CD4-positive, alpha-beta T cell treated with Interleukin-2 at 100 ng/mL for 4 hours (primary cell): ENCODE measurements at places on chromosomes 7 and 10.

GRCh38 chr10:27391325-27391724 lies 112.8 kb upstream of the RAB18 start:
- no peak for DNase-seq

DNA sequence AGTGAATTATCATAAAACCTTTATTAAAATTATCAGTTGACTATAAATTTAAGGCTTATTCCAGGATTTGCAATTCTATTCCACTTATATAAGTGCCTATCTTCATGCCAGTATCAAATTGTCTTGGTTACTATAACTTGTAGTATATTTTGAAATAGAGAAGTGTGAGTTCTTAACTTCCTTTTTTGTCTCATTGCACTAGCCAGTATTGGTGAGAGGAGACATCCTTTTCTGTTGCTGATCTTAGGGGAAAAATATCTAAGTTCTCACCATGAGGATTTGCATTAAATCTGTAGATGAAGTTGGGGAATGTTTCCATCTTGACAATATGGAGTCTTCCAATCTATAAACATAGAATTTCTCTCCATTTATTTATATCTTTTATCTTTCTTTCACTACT lies 104.2 kb upstream of the MKI67 start:
- DNase-seq: no peak

DNA sequence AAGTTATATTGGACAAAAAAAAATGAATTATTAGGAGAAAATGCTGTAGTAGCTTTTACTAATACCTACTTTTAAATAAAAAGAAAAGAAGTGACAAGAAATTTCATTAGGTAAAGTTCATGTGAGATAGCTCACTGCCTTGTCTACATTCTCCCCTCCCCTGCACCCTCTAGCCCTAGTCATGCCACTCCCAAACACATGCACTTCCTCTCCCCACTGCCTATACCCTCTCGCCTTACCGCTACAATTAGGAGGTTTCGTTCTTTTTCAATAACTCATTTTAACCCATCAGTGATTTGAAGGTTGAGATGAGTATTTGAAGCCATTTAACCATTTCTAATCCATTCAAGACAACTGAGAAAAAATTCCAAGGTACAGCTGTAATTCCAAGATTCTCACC lies 75.3 kb downstream of the HIBADH start:
- DNase-seq: no peak

DNA sequence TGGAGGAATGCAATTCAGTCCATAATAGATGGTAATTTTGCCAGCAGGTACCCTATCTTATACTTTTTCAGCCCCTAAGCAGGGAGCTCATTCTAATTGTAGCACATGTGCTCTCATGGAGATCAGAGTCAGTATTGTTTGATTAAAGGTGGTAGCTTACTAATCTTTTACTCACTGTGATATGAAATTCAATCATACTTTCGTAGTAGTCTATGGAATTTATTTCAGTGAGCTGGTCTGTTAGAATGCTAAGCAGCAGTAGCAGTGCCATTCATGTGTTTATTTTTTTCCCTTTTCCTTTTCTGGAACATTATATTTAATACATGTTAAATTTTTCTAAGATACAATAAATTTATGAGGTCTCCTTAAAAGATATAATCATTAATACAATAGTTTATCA lies 109.0 kb downstream of the ST7 start:
- no peak for DNase-seq

DNA sequence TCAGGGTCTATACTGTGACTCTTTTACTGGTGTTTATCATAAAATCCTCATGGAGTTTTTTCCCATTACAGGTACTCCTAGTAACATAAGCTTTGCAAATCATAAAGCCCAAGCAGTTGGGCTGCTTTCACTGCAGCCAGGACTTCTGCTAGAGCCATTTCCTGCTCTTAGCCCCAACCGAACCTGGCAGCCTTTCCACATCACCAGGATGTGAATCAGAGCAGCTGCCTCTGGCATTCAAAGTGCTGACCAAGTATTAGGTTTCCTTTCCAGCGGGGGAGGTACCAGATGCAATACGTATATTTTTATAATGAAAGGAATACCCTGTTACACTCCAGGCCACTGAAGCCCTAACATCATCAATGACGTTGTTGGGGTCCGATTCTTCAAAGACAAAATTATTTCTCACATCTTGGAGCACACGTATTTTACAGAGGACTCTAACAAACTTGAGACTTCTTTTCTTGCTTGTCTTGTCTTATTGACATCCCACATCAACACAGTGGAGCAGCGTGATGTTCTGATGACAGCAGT lies 3.6 kb upstream of the HTR5A start:
- DNase-seq: no peak

GRCh38 chr10:122464586-122464985 lies 3.2 kb downstream of the HTRA1 start:
- no peak for DNase-seq

DNA sequence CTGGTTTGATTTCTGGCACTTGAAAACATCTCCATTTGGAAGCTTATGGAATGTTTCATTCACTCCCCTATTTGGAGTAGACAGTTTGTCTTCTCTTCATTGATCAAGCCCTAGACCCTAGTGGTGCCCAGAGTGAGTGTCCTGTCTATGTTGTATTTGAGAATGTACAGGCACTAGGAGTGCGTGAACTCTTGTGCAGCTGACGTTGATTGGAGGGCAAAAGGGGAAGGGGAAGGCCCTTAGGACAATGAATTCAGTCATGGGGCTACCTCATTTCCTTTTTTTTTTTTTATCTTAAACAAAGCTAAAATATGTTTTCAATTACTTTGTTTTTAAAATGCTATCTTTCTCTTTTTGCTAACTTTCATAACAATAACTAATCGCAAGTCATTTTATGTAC lies 66.5 kb downstream of the ADD3 start:
- DNase-seq: no peak

DNA sequence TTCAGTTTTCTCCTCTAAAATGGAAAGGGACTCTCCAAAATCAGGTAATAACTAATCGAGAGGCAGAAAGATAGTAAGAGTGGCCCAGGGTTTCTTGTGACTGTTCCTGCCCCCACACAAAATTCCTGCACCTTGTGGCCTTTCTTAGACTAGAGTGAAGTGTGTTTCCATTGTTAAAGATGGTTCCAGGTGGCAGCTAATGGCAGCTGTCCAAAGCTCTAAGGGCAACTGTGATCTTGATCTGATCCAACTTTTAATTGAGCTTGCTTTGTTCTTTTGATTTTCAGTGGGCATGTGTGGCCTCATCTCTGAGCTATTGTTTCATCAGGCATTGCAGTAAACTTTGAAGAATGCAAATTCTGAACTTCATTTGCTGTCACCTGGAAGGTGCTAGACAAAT lies 19.4 kb downstream of the ACSL5 start:
- no peak for DNase-seq

GRCh38 chr10:74705358-74705980 lies 120.9 kb upstream of the KAT6B start:
- DNase-seq: no peak

DNA sequence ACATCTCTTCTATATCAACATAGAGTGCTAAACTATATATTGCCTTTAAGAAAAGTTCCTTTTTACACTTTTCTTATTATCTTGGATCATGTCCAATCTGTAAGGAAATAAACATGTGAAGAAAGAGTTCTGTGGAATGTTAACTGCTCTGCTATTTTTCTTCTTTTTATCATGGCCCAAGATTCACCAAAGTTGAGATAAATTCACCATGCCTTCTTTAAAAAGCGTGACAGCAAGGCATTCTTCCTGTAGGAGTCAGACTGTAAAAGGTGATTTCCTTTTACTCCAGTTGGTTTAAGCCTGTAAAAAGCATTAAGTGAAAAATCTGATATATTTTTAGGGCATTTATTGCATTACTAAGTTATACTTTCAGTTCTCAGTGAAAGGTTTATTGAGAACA lies 165.7 kb upstream of the FZD1 start:
- DNase-seq: no peak

DNA sequence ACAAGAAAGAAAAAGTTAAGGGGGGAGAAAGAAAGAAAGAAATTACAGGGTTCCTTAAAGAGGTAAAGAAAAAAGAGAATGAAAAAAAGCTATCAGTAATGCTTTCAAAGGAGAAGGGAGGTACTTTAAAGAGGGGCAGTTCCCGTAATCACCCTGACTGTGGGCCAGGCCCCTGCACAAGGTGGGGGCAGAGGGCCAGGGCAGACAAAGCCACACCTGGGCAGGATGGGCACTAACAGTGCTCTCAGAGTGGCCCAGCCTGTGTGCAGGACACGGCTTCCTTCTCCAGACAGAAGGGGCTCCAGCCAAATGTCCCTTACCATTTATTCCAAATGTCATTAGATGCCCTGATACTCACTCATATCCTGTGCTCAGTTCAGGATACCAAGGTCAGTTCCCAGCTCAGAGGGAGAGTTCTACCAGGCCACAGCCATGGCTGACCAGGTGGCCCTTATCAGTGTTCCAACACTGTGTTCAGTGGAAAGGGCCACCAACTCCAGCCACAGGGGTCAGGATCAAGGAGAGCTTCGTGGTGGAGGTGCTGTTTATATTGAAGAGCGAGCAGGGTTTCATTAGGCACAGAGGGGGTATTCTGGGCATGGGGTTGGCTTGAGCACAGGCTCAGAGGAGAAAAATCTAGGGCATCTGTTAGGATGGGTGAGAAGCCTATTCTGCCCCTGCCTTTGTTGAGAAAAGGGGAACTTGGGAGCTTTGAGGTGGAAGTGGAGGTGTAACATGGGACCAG lies 29.9 kb downstream of the DPCD start:
- DNase-seq: no peak

DNA sequence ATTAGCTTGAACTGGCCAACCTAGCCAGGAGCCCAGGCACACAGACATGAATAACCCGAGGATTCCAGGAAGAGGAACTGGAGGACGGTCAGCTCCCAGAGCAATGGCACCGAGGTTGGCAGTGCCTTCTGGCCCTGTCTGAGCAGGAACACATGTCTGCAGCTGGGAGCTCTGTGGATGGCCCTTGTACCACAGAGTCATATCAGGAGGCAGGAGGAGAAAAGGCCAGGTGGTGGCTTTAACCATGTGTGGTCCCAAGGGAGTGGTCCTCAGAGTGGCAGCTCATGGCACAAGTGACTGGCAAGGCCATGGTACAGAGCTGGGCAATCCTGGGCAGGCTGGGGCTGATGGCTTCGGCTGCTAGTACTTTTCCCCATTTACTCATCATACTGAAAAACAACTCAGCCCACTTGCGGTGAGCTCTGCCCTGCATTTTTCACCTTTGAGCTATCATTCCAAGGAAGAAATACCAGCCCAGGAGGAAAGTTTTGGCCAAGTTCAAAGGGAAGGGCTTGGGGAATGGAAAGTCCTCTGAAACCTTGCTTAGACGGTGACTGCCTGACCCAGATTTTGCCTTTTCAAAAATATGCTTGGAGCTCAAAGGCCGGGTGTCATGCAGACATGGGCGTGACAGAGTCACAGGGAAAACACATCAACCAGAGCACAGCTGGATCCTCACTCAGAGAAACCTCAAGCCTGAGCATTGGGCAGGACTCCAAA lies 25.7 kb upstream of the LOXL4 start:
- no peak for DNase-seq

DNA sequence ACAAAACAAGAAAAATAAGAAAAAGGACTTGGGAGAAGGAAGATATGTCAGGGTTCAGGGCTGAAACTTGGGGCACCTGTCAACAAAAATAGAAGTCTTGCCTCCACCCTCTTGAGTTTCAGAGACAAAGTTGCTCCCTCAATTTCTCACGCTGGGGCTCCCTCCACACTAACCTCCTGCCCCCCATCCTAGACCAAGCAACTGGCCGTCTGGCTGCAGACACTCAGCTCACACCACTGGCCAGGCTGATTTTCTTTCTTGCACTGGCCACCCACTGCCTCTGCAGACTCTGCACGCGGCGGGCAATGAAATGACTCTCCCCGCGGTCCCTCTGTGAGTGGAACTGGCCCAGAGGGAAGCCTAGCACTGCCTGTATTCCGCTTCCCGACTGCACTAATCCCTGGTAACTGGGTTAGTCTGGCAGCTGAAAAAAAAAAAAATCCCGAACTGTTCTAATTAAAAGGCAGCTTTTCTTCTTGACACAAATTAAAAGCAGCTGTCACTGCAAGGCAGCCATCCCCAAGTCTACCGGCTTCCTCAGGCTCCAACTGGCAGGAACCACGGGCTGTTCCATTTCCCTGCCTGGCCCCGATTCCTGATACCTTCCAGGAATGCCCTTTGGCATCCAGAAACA lies 83.5 kb downstream of the SPDYE5 start:
- no peak for DNase-seq

DNA sequence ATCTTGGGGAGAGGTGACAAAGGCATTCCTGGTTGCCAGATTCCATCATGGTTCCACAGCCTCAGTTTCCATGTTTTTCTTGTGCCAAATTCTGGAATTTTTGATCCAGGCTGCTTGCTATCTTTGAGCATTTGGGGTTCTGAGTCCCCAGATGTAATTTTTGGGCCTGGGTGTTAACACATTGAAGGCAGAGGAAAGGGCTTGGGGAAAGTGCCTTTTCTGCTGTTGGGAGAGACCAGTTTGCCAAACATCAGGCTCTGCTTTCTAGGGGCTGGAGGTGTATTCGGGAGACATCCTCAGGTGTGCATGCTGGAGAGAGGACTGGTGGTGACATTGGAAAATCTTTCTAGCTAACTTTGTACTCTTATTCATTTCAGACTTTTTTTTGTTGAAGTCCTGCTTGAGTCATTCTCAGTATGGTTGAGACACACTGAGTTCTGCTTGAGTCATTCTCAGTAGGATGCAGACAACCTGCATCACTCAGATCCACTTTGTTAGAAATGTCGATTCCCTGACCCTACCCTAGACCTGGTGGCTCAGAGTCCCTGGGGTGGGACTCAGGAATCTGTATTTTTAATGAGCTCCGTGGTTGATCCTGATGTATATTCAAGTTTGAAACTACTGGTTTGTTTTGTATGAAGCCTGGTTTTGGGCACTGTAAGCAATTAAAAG lies 101.0 kb downstream of the LRMDA start:
- no peak for DNase-seq

DNA sequence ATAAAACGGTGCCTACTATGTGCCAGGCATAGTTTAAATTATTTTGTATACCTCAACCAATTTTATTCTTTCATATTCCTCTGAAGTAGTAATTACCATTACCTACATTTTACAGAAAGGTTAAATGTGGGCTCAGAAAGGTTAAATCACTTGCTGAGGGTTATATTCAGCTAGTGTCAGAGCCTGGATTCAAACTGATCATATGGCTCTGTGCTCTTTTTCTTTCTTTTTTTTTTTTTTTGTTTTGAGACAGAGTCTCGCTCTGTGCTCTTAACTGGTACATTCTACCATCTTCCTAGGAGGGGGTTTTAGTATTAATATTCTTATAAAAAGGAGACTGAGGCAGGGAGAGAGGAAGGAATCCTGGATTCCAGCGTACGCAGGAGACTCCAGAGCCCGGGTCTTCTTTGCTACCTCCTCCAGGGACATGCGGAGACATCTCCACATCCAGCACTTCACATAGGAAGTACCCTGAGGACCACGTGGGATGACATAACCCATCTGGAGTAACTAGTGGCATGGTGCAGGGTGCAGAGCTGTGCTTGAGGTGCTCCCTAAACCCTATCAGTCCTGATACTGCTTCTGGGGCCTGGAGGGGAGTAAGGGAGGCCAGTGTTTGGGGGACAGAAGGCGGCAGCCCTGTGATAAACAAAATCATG lies 29.6 kb upstream of the ATXN7L1 start:
- DNase-seq: no peak

DNA sequence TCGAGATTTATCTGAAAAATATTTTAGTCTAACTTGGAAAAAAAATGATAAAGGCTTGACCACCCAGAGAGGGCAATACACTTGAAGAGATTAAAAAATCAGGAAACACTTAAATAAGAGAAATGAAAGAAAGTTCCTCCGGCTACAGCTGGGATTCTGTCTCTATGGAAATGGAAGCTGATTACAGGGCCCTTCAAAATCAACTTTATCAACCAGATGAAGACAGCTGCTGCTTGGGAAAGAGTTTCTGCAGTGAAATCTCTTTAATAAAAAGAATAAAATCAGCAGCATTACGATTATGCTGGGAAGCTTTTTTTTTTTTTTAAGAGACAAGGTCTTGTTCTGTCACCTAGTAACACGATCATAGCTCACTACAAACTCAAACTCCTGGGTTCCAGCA lies 4.5 kb downstream of the RSU1 start:
- no peak for DNase-seq
